ENCODE measurements at places on chromosomes 11 and 22.

- no peak for DNase-seq
Observed at GRCh38 chr11:111697933-111698371, 68.2 kb downstream of the PPP2R1B start.

- DNase-seq, result no peak
Observed at GRCh38 chr11:38019072-38019775, 1421.2 kb upstream of the RAG2 start.

GRCh38 chr11:113311536-113311935 is 2.8 kb upstream of the TTC12 start:
- no peak for DNase-seq

GRCh38 chr11:56846631-56847576 is 98.4 kb upstream of the OR9G4 start:
- no peak for DNase-seq

Data from CD4-positive, alpha-beta T cell treated with Interleukin-2 at 100 ng/mL for 4 hours (primary cell).